Vagina (tissue), 2 donors: ENCODE measurements at places on chromosomes 13 and 19.

DNA sequence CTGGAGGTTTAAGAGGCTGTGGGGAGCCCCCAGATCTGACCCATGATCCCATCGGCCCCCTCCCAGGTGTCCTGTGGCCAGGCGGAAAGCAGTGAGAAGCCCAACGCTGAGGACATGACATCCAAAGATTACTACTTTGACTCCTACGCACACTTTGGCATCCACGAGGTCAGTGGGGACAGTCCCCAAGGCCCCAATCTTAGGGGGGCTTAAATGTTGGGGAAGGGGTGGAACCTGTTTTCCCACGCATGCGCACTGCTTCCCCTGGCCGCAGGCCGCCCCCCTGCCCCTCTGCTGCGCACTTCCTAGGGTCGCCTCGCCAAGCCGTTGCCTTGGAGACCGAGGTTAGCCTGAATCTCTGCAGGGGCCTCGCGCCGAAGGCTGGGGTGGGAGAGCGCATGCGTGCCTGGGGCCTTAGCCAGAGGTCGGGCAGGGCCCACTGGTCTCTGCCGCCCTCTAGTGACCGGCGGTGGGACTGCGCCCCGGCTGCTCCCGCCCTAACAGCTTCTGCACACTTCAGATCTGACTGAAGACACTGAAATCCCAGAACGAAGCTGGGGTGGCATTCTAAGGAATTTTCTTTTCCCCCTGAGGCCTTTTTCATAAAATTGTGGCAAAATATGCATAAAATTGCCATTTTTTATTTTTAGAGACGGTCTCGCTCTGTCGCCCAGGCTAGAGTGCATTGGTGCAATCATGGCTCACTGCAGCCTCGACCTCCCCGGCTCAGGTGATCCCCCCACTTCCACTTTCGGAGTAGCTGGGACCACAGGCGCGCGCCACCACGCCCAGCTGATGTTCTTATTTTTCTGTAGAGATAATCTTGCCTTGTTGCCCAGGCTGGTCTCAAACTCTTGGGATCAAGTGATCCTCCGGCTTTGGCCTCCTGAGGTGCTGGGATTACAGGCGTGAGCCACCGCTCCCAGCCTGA lies 3.6 kb downstream of the PRMT1 start:
- DNase-seq: no peak

- DNase-seq: no peak
Observed at GRCh38 chr13:55573565-55573964, 1567.2 kb upstream of the PRR20A start.

- no peak for DNase-seq
Observed at GRCh38 chr19:3810708-3811355, 24.7 kb upstream of the MATK start.

DNA sequence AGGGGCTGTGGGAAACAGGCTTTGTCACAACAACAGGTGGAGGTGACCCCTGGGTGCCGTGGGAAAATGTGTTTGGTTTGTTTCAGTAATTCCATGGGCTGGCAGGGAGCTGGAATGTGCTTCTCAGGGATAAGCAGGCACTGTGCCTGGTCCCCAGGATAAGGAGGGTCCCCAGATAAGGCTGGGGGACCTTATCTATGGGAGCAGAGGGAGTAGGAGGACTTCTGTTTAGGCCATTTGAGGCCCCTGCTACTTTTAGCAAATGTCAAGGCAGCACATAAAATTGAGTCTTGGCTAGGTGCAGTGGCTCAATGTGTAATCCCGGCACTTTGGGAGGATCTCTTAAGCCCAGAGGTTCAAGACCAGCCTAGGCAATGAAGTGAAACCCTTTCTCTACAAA lies 59.5 kb downstream of the KCNC3 start:
- DNase-seq: no peak

DNA sequence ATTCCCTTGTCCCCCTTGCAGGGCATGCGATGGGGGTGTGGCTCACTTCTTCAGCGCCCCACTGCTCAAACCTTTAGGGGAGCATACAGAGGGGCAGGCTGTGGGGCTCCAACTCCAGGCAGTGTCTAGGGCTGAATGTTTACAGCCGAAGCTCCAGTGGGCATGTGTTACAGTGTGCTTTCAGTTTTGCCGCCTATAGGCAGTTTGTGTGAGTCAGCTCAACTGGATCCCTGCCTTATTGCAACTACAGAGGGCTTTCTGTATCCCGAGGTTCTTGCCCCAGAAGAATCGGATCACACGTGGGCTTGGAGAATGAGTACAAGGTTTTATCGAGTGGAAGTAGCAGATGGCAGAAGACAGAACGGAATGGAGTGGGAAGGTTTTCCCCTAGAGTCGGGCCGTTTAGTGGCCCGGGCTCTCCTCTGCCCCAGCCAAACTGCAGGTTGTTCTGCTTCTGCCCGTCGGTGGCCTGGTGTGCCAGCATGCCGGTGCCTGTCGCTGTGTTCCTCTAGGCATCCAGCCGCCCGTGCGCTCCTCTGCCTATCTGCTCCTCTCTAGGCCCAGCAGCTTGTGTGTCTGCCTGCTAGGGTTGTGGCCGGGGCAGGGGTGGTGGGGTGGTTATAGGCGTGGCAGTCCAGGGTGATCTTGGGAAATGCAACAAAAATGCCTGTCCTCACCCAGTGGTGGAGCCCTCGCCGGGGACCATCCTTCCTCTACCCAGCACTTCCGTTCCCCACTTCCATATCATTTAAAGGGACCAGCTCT lies 435.9 kb upstream of the SGCG start:
- DNase-seq: no peak

- no peak for DNase-seq
Observed at GRCh38 chr13:97364031-97364430, 69.9 kb upstream of the RAP2A start.

DNA sequence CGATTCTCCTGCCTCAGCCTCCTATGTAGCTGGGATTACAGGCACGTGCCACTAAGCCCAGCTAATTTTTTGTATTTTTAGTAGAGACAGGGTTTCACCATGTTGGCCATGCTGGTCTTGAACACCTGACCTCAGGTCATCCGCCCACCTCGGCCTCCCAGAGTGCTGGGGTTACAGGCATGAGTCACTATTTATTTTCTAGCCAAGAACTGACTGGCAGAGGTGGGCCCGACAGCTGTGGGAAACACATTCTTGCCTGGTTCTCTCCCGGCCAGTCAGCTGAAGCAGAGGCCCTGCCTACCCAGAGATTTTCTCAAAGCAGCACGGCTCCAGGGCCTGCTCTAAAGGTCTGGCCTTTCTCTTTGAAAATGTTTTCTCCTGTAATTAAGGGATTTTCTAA lies 108.0 kb downstream of the KCTD15 start:
- DNase-seq: no peak

GRCh38 chr19:19582471-19582870 lies 36.0 kb downstream of the PBX4 start:
- DNase-seq: no peak
